ENCODE measurements at places on chromosomes 7 and 10. TPM values are rescaled to one million over a fixed set of nuclear protein-coding genes. Genes with fewer than 3 reads are reported as not detected.

Gene C10orf105
- total RNA-seq = 0.43 TPM

- no peaks in the 10 kb centered on the region for H3K36me3 ChIP-seq
- no peaks in the 10 kb centered on the region for H3K4me1 ChIP-seq
- no peak overlapping the region for H3K4me3 ChIP-seq
- no peak overlapping the region for H3K27ac ChIP-seq
Measured at GRCh38 chr7:138125119-138125518, 48.9 kb downstream of the AKR1D1 start.

GRCh38 chr10:43036481-43037428 is 40.1 kb upstream of the RET start:
- H3K36me3 ChIP-seq = peaks cover 4% of the 10 kb centered on the region
- H3K4me1 ChIP-seq = no peaks in the 10 kb centered on the region
- no peak overlapping the region for H3K27ac ChIP-seq
- no peak for DNase-seq
- H3K4me3 ChIP-seq = no peak overlapping the region
- no peaks in the 10 kb centered on the region for H3K27me3 ChIP-seq

Gene ANLN
- 49.5 TPM for total RNA-seq

DNA sequence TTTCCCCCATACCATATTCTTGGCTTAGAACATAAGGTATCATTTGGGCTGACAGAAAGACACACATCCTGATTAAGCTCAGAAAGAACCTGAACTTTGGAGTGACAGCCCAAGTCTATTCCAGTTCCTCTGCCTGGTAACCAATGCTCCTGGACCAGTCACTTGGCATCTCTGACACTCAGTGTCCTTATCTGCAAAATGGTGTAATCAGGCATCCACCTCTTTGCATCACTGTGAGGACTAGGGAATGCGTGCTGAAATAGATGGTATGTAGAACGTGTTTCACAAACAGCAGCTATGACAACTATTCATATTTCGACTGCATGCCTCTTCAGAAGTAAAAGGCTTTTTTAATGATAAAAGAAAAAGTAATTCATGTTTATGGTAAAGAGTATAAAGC is 26.2 kb upstream of the PIK3AP1 start:
- H3K27me3 ChIP-seq = peaks cover 6% of the 10 kb centered on the region
- no peak overlapping the region for H3K4me3 ChIP-seq
- no peak overlapping the region for H3K27ac ChIP-seq
- no peak for DNase-seq
- H3K36me3 ChIP-seq = no peaks in the 10 kb centered on the region

Gene TMEM184A
- 0.10 TPM for total RNA-seq

- no peaks in the 10 kb centered on the region for H3K36me3 ChIP-seq
- H3K27ac ChIP-seq = no peak overlapping the region
- no peak overlapping the region for H3K4me3 ChIP-seq
- DNase-seq = no peak
Measured at GRCh38 chr7:156554488-156554887, 86.1 kb upstream of the RNF32 start.

DNA sequence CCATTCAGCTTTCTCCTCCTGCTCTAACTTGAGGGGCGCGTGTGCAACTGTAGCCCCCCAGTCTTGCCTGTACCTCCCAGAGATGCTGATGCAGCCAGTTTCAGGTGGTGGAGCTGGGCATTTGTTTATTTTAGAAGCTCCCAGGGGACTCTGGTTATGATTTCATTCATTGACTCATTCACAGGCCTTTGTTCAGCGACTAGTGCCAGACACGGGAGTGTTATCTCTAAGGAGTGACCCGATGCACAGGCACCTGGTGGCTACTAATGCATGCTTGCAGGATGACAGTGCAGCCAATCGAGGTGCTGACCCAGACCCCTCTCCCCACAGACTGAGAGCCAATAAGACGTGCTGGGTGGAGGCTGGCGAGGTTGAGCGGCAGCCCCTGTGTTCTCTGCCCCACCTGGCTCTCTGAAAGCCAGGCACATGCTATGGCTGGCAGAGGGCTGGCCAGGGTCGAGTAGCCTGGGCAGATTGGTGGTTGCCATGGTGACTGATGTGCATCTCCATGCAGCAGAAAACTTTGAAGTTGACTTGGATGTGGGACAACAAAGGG is 19.7 kb upstream of the SLC18A2 start:
- H3K27ac ChIP-seq = no peak overlapping the region
- peaks cover 4% of the 10 kb centered on the region for H3K4me1 ChIP-seq
- no peak for DNase-seq
- H3K27me3 ChIP-seq = peaks cover 31% of the 10 kb centered on the region

GRCh38 chr10:29314726-29315125 is 25.9 kb downstream of the LYZL1 start:
- no peak for DNase-seq
- peaks cover 39% of the 10 kb centered on the region for H3K27me3 ChIP-seq
- H3K36me3 ChIP-seq = no peaks in the 10 kb centered on the region
- H3K4me3 ChIP-seq = no peak overlapping the region

- peaks cover 10% of the 10 kb centered on the region for H3K27me3 ChIP-seq
- no peak overlapping the region for H3K4me3 ChIP-seq
- H3K27ac ChIP-seq = no peak overlapping the region
Measured at GRCh38 chr10:71431239-71432100, 34.8 kb downstream of the CDH23 start.

GRCh38 chr7:106425017-106425719 is 140.4 kb upstream of the NAMPT start:
- H3K4me1 ChIP-seq = peaks cover 96% of the 10 kb centered on the region
- no peaks in the 10 kb centered on the region for H3K27me3 ChIP-seq
- DNase-seq = peak; percentile 84
- peak overlapping the region; percentile 98 for H3K27ac ChIP-seq
- peaks cover 11% of the 10 kb centered on the region for H3K36me3 ChIP-seq
- H3K4me3 ChIP-seq = peak overlapping the region; percentile 87

GRCh38 chr10:45204954-45205775 is 110.2 kb downstream of the OR13A1 start:
- no peak overlapping the region for H3K4me3 ChIP-seq
- H3K27ac ChIP-seq = no peak overlapping the region
- no peak for DNase-seq

GRCh38 chr7:50564640-50565558 is at the start of gene DDC:
DDC (minus strand) TSS chr7:50565405; CDS start chr7:50544085, 21,320 bp downstream.
- no peak within 1 kb of the TSS for H3K4me3 ChIP-seq
- no peak within 1 kb of the TSS for H3K27ac ChIP-seq
- DNase-seq = no peak
- H3K36me3 ChIP-seq = no peaks in the 10 kb centered on the region

DNA sequence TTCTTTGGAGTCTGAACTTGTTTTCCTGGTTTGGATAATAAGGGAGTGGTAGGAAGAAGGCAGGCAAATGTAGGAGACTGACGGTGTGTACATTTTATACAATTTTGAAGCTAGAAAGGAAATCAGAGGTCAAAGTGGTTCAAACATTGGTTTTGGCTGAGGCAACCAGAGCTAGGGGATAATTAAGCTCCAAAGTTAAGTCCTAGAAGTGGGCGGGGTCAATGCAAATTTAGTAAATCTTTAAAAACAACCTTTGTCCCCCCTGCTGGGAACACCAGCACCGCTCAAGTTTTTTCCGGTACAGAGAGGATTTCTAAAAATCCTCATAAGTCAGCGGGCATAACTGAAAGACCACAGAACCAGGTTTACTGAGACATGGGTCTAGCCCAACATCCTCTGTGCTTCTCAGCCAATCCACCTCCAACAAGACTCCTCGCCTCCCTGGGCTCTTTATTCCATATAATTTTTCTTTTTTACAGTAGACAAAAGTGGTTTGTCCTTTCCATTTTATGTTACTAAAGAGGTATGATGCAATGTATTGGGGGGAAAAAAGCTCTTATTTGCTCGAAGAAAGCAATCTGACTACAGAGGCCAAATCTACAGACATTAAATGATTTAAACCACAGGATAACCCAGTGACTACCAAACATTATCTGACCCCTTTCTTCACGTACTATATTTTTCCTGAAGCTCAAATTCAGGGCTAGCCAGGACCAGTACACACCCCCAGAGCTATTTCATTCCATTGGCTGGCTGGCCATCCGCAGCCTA is 1.6 kb downstream of the GLUD1 start:
- H3K36me3 ChIP-seq = peaks cover 9% of the 10 kb centered on the region
- H3K27me3 ChIP-seq = no peaks in the 10 kb centered on the region
- peak overlapping the region; percentile 98 for H3K27ac ChIP-seq
- H3K4me1 ChIP-seq = peaks cover 54% of the 10 kb centered on the region
- peak; percentile 44 for DNase-seq

- H3K27me3 ChIP-seq = peaks cover 40% of the 10 kb centered on the region
- peaks cover 3% of the 10 kb centered on the region for H3K36me3 ChIP-seq
- H3K4me3 ChIP-seq = no peak overlapping the region
Measured at GRCh38 chr10:88070080-88070880, 206.9 kb downstream of the PTEN start.

GRCh38 chr10:67934336-67934735 is 49.9 kb downstream of the SIRT1 start:
- no peaks in the 10 kb centered on the region for H3K27me3 ChIP-seq
- peaks cover 5% of the 10 kb centered on the region for H3K4me1 ChIP-seq
- H3K4me3 ChIP-seq = no peak overlapping the region
- no peak for DNase-seq

Gene EIF4EBP2
- 23.6 TPM for total RNA-seq

Gene CRPPA
- total RNA-seq = 0.86 TPM

GRCh38 chr7:98779800-98780587 is 89.8 kb downstream of the TMEM130 start:
- no peak overlapping the region for H3K27ac ChIP-seq
- no peak overlapping the region for H3K4me3 ChIP-seq
- no peaks in the 10 kb centered on the region for H3K4me1 ChIP-seq
- H3K27me3 ChIP-seq = no peaks in the 10 kb centered on the region
- DNase-seq = no peak
- no peaks in the 10 kb centered on the region for H3K36me3 ChIP-seq

DNA sequence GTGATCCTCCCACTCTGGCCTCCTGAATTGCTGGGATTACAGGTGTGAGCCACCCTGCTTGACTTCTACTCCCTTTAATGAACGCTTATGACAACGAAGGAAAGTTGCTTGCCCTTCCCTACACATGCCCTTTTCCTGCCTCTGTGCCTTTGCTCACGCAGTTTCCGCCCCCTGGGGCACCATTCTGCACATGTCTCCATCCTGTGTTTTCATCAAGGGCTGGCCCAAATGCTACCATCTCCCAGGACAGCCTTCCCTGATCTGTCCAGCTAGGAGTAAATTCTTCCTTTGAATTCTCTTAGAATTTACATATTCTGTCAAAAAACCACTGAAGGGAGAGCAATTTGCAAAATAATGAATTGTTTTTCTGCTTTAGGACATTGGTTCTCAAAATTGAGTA is 50.0 kb upstream of the KMT2C start:
- H3K4me1 ChIP-seq = no peaks in the 10 kb centered on the region
- no peak for DNase-seq
- no peaks in the 10 kb centered on the region for H3K27me3 ChIP-seq
- no peaks in the 10 kb centered on the region for H3K36me3 ChIP-seq
- H3K4me3 ChIP-seq = no peak overlapping the region

DNA sequence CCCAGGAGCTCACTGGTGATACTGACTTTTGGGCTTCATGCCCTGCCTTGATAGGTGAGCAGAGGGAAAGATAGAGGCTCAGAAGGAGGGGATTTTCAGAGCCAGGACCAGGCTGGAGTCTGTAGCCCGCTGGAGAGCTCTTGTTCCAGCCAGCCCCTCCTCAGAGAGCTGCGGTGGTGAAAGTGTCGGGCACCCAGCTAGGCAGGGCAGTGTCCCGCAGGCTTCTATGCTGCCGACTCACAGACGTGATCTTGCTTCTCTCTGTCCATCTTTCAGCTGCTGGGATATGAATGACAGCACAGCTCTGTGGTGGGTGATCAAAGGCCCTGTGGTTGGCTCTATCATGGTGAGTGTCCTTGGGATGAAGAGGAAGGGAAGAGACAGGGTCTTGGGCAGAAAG is 35.2 kb downstream of the ADCYAP1R1 start:
- no peaks in the 10 kb centered on the region for H3K36me3 ChIP-seq
- peaks cover 19% of the 10 kb centered on the region for H3K27me3 ChIP-seq
- DNase-seq = no peak
- H3K4me3 ChIP-seq = no peak overlapping the region
- no peaks in the 10 kb centered on the region for H3K4me1 ChIP-seq

- peak within 1 kb of the TSS; percentile 76 for H3K4me3 ChIP-seq
- H3K27me3 ChIP-seq = peaks cover 69% of the 10 kb centered on the region
- peaks cover 10% of the 10 kb centered on the region for H3K4me1 ChIP-seq
Measured at GRCh38 chr7:116499168-116500077, at the start of gene CAV2. CAV2 (plus strand) TSS chr7:116499738; CDS start chr7:116499782, 44 bp downstream.

DNA sequence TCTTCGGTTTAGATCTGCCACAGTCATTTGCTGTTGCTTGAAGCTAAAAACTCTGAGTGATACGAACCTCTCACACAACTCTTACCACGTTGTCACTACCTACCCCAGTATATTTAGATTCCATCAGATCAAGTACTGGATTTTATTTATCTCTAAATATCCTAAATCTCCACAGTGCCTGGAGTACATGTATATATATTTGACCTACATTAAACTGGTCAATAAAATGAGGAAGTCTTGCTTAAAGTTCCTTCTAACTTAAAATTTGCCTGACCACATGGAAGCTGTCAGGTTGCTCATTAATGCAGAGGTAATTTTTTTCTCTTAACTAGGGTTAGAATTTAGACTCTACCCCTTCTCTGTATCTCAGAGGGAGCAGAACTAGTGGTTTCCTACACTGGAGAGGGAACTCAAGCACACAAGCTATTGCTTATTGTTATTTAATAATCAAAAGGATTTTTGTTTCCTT is 3.1 kb upstream of the MACC1 start:
- H3K4me1 ChIP-seq = peaks cover 17% of the 10 kb centered on the region
- DNase-seq = no peak

Gene KIF20B
- total RNA-seq = 54.0 TPM

DNA sequence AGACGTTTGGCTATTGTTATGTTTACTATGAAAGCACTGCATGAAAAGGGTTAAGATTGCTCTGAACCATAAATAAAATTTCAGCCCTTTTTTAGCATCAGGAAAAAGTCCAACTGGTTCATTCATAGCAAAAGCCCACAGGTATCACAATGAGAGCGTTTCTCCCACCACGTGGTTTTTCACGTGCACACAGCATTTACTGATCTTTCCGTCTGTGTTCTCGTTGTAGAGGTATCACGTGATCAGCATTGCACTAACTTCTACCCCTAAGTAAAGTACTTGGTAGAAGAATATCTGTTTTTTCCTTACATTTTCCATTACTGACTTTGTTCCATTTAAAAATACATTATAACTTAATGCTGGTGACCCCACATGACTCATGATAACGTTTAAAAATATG is 17.8 kb upstream of the CCDC3 start:
- peaks cover 9% of the 10 kb centered on the region for H3K4me1 ChIP-seq
- no peak overlapping the region for H3K4me3 ChIP-seq
- no peak overlapping the region for H3K27ac ChIP-seq

DNA sequence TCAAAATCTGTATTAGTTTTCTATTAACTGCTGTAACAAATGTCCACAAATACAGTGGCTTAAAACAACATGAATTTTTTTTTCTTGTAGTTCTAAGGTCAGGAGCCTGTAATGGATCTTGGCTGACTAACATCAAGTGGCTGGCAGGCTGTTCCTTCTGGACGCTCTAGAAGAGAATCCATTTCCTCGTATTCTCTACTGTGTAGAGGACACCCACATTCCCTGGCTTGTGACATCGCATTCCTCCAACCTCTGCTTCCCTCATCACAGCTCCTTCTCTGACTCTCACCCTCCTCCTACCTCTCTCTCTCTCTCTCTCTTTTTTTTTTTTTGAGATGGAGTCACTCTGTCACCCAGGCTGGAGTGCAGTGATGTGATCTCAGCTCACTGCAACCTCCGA is 4.8 kb upstream of the CALHM1 start:
- peaks cover 6% of the 10 kb centered on the region for H3K4me1 ChIP-seq
- no peaks in the 10 kb centered on the region for H3K27me3 ChIP-seq
- H3K36me3 ChIP-seq = no peaks in the 10 kb centered on the region
- H3K4me3 ChIP-seq = no peak overlapping the region
- H3K27ac ChIP-seq = no peak overlapping the region

Gene ZNF853
- total RNA-seq = 3.2 TPM

- H3K27ac ChIP-seq = no peak overlapping the region
- no peaks in the 10 kb centered on the region for H3K36me3 ChIP-seq
- DNase-seq = no peak
Measured at GRCh38 chr10:117047947-117048346, 43.0 kb upstream of the SHTN1 start.

Gene ZNF736
- 33.9 TPM for total RNA-seq
